ENCODE measurements at places on chromosomes 5 and 9.

- no peak for DNase-seq
These were observed 17.8 kb upstream of the LAMC3 start for GRCh38 chr9:130990978-130991777.

- DNase-seq = peak; percentile 32
These were observed 125.1 kb upstream of the SGCD start for GRCh38 chr5:156201788-156202403.

DNA sequence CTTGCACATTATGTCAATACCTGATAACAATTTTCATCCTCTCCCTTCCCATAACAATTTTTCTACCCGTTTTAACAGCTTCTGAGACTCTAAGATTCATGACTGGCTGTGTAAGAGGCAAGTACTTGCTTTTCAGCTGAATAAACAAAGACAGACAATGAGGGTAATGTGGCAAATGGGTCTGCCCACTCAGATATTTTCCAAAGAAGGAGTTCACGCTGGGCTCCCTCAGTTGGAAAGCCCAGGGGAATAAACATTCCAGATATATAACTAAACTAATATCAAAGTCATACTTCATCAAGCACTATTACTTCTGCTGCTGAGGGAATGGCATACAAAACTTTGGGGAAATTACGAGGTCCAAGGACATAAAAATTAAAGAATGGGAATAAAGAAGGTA, 24.4 kb downstream of the MEGF9 start:
- no peak for DNase-seq

DNA sequence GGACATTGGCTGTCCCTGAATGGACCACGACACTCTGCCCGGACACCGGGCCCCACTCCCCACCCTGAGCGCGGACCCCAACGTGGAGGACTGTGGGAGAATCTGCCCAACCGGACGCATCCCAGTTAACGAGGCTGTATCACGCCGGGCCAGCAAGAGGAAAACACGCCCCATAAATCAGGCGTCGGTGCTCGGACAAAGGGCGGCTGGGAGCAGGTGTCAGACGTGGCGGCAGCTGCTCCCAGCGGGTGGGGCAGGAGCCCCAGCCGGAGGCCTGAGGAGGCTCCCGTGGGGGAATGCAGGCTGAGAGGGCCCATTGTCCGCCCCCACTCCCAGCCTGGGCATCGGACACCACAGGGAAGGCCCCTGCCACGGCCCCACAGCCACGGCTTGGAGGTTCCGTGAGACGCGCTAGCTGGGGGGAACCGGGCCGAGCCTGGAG, 19.2 kb downstream of the NOTCH1 start:
- no peak for DNase-seq

- no peak for DNase-seq
These were observed 116.0 kb downstream of the ARHGAP26 start for GRCh38 chr5:142886211-142886610.

DNA sequence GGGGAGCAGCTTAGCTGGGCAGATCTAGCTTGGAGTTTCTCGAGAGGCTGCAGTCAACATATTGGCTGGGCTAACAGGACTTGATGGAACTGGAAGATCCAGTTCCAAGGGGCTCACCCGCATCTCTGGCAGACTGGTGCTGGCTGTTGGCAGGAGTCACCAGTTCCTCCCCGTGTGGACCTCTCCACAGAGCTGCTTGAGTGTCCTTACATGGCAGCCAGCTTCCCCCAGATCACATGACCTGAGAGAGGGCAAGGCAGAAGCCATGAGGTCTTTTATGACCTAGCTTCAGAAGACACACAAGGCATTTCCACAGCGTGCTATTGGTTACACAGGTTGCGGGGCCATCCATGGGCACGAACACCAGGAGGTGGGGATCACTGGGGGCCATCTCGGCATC, 26.4 kb upstream of the RXRA start:
- DNase-seq = no peak

- no peak for DNase-seq
These were observed 262.9 kb downstream of the PIK3R1 start for GRCh38 chr5:68478301-68479095.
